ENCODE measurements at places on chromosomes 16 and 17.
A peak's percentile ranks its signal among the peaks of the same experiment; 100 is the strongest.

- DNase-seq, result no peak
Observed at GRCh38 chr16:76195056-76195455, 82.1 kb upstream of the CNTNAP4 start.

DNA sequence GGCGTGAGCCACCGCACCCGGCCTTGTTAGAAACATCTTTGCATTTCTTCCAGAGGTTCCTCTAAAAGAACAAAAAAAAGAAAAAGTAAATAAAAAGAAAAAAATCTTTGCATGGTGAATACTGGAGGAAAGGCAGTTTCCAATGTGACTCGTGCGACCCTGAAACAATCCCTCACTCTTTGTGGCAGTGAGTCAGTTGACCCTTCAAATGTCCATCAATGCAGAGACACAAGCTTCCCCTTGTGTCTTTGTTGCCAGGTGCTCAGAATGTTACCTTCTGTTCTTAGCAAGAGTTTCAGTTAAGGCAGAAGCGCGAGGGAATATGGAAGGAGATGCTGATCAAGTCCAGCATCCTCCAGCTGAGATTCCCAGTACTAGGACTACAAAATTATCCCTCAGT, 16.4 kb downstream of the CACNG4 start:
- no peak for DNase-seq

DNA sequence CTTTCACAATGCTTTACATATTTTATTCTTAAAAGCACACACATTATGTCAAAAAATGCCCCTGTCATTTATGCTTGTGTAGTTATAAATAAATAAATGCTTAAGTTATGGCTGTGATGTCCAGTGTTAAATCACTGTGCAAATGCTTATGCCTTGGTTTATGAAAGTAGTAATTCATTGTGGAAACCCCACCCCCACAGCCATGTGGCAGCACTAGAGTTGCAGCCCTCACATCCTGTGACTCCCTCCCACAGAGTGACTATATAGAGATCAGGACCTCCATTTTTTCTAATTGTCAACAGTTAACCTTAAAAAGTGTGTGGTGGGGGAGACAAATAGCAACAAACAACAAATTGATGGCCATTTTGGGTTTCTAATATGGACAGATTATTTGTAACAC, 2.4 kb downstream of the SKAP1 start:
- DNase-seq, result peak; percentile 74

DNA sequence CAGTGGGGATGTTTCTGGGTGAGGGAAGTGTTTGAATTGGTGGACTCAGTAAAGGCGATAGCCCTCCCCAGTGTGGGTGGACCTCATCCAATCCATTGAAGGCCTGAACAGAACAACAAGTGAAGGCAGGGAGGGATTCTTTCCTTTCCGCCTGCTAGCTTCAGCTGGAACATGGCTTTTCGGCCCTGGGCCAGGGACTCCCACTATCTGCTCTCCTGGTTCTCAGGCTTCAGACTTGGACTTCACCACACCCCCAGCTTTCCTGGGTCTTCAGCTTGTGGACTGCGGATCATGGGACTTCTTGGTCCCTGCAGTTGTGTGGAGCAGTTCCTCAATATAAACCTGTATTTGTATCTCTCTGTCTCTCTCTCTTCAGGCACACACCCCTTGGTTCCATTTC, 77.9 kb downstream of the SNX29 start:
- no peak for DNase-seq

Measured in activated CD4-positive, alpha-beta T cell treated with anti-CD3 and anti-CD28 coated beads for 4 hours (primary cell).